Nephron progenitor cell (in vitro differentiated cells): ENCODE measurements at places on chromosomes 7 and 10.
A peak's percentile ranks its signal among the peaks of the same experiment; 100 is the strongest.

DNA sequence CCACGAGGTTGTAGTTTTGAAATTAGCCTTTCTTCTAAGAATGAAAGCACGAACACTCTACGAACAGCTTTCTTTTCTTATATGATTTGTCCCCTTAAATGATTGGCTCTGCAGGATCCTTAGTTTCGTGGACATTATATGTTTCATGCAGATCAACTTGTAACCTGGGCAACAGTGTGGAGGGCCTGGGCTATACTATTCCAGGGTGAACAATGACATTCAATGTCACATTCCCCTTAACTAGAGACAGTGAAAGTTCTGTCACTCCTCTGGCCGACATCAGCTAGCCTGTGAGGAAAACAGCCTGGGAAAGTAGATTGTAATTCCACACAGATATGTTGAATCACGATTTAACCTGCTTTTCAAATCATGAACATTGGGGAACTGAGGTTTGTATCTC, 23.4 kb downstream of the TAS2R16 start:
- H3K4me1 ChIP-seq = no peaks in the 10 kb centered on the region
- no peak overlapping the region for H3K4me3 ChIP-seq

- H3K4me1 ChIP-seq = peaks cover 79% of the 10 kb centered on the region
- H3K27me3 ChIP-seq = no peaks in the 10 kb centered on the region
- peak; percentile 48 for DNase-seq
- H3K27ac ChIP-seq = no peak overlapping the region
- H3K36me3 ChIP-seq = no peaks in the 10 kb centered on the region
Measured at GRCh38 chr7:2882111-2882510, 38.0 kb upstream of the GNA12 start.

- H3K27ac ChIP-seq = no peak overlapping the region
- peaks cover 77% of the 10 kb centered on the region for H3K36me3 ChIP-seq
- no peak for DNase-seq
- H3K4me3 ChIP-seq = peak overlapping the region; percentile 98
- peaks cover 54% of the 10 kb centered on the region for H3K4me1 ChIP-seq
- H3K27me3 ChIP-seq = peaks cover 5% of the 10 kb centered on the region
Measured at GRCh38 chr10:132328738-132329137, 3.3 kb upstream of the LRRC27 start.

DNA sequence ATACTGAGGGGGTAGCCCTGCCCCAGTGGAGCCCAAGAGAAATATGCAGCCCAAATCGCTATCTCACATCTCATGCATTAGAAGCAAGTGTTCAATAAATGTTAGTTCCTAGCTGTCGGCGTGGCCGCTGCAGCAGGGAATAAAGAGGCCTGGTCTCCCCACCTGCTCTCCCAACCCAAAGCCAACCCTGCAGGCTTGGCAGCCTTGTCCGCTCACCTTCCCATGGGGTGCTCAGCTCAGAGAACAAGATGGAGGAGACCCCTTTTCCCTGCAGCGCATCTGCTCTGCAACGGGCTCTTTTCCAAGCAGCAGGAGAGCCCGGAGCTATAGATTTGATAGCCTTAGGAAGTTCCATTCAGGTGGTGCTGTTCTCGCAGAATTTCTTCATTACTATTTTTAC, 12.0 kb upstream of the DOCK1 start:
- no peaks in the 10 kb centered on the region for H3K4me1 ChIP-seq
- no peak overlapping the region for H3K27ac ChIP-seq
- no peak for DNase-seq
- H3K4me3 ChIP-seq = no peak overlapping the region
- H3K36me3 ChIP-seq = peaks cover 6% of the 10 kb centered on the region
- peaks cover 2% of the 10 kb centered on the region for H3K27me3 ChIP-seq

GRCh38 chr7:141209454-141209853, 135.6 kb downstream of the TMEM178B start:
- no peaks in the 10 kb centered on the region for H3K36me3 ChIP-seq
- H3K27ac ChIP-seq = peak overlapping the region; percentile 29
- H3K4me3 ChIP-seq = no peak overlapping the region
- peaks cover 50% of the 10 kb centered on the region for H3K27me3 ChIP-seq

DNA sequence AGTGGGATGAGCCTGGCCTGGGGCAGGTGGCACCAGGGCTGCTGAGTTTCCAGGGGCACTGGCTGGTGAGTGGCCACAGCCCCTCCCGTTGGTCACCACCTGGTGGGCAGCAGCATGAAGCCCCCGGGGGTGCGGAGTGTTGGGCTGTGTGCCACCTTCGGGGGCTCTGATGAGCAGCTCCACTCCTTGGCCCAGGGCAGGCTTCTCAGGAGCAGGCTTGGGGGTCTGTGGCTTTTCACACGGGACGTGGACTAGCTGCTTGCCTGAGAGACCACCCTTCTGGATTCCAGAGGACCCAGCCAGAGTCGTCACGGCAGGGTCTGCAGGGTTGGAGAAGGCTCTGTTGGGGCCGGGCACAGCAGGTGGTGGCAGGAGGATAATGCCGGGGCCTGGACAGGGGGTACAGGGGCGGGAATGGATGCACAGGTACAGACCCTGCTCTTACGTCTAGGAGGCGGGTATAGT, 193.1 kb downstream of the ADARB2 start:
- no peaks in the 10 kb centered on the region for H3K36me3 ChIP-seq
- H3K4me3 ChIP-seq = no peak overlapping the region

DNA sequence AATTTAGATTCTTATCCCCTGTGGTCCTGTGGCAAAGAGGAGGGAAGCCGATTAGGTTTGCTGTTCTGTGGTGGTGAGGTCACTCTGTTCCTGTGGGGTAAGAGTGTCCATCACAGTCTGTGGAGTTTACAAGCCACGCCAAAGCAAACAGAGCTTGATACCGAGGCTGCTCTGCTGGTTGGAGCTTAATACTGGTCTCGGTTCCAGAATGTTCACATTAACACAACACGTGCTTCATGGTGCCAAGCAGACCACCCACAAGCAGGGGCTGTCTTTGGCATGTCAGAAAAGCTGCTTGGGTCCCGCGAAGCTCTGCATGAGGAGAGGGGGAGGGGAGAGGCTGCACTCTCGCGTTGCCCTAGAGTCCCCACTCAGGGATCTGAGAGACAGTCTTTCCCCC, 47.5 kb downstream of the DNAJB6 start:
- H3K27me3 ChIP-seq = no peaks in the 10 kb centered on the region
- peaks cover 10% of the 10 kb centered on the region for H3K4me1 ChIP-seq
- peaks cover 75% of the 10 kb centered on the region for H3K36me3 ChIP-seq
- H3K4me3 ChIP-seq = no peak overlapping the region

DNA sequence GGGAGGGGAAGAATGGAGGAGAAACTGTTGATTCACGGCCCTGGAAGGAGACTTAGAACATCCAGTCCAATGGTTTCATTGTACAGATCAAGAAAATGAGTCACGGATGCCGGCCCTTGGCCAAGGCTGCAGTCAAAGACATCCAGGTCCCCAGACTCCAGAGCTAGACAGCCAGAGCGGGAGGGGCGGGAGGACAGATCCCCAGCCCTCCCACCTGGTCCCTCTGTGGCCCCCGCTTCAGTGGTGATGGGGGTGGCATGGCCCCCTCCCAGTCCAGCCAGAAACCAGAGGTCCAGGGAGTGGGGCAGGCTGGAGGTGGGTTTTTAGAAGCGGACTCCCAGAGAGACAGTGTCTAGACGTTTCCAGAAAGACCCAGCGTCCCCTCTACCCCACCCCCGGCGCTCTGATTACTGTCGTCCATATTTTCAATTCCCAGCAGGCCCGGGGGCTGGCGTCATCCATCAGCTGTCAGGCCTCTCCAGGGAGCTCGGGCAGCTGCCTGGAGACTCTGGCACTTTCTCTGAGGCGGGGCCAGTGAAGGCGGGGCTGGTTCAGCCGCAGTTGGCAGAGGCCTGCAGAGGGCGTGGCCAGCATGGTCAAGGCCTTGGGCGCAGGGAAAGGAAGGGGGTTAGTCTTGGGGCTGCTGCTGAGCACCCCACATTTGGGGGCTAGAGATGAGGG, 8.0 kb upstream of the HSPB1 start:
- H3K4me3 ChIP-seq = no peak overlapping the region
- peak; percentile 79 for DNase-seq

- H3K4me3 ChIP-seq = no peak overlapping the region
- no peaks in the 10 kb centered on the region for H3K4me1 ChIP-seq
- no peaks in the 10 kb centered on the region for H3K27me3 ChIP-seq
- H3K27ac ChIP-seq = no peak overlapping the region
- no peak for DNase-seq
Measured at GRCh38 chr7:17651863-17652385, 288.4 kb downstream of the SNX13 start.

DNA sequence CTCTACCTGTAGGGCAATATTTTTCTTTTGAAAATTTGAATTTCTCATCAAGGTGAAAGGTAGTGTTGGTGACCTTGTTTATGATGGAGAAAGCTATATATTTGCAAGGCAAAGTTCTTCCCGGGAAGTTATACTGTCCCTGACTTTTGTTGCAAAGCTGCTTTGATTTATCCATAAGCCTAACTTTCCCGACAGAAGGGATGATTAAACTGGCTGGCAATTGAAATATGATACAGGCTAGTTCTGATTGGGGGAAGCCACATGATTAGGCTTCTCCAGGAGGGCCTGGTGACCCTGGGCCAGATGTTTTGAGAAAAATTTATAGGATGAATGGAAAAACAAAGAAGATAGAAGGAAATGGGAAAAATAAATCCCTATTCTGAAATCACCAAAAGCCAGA, 215.5 kb downstream of the ACTR3B start:
- no peak overlapping the region for H3K27ac ChIP-seq
- peaks cover 8% of the 10 kb centered on the region for H3K36me3 ChIP-seq
- DNase-seq = no peak
- H3K27me3 ChIP-seq = peaks cover 8% of the 10 kb centered on the region

- H3K4me1 ChIP-seq = peaks cover 21% of the 10 kb centered on the region
- DNase-seq = no peak
- peak overlapping the region; percentile 56 for H3K4me3 ChIP-seq
- H3K27ac ChIP-seq = no peak overlapping the region
- H3K27me3 ChIP-seq = no peaks in the 10 kb centered on the region
- H3K36me3 ChIP-seq = peaks cover 11% of the 10 kb centered on the region
Measured at GRCh38 chr7:100865372-100865911, 1.7 kb upstream of the TRIP6 start.

GRCh38 chr7:6576024-6576866, 1.0 kb upstream of the ZDHHC4 start:
- peaks cover 24% of the 10 kb centered on the region for H3K36me3 ChIP-seq
- no peak for DNase-seq
- H3K4me1 ChIP-seq = peaks cover 31% of the 10 kb centered on the region
- H3K4me3 ChIP-seq = peak overlapping the region; percentile 73
- H3K27ac ChIP-seq = no peak overlapping the region
- H3K27me3 ChIP-seq = peaks cover 19% of the 10 kb centered on the region

- peaks cover 11% of the 10 kb centered on the region for H3K27me3 ChIP-seq
- H3K4me1 ChIP-seq = no peaks in the 10 kb centered on the region
- H3K36me3 ChIP-seq = no peaks in the 10 kb centered on the region
- no peak overlapping the region for H3K27ac ChIP-seq
- DNase-seq = no peak
Measured at GRCh38 chr10:26430641-26431163, 7.4 kb upstream of the APBB1IP start.

DNA sequence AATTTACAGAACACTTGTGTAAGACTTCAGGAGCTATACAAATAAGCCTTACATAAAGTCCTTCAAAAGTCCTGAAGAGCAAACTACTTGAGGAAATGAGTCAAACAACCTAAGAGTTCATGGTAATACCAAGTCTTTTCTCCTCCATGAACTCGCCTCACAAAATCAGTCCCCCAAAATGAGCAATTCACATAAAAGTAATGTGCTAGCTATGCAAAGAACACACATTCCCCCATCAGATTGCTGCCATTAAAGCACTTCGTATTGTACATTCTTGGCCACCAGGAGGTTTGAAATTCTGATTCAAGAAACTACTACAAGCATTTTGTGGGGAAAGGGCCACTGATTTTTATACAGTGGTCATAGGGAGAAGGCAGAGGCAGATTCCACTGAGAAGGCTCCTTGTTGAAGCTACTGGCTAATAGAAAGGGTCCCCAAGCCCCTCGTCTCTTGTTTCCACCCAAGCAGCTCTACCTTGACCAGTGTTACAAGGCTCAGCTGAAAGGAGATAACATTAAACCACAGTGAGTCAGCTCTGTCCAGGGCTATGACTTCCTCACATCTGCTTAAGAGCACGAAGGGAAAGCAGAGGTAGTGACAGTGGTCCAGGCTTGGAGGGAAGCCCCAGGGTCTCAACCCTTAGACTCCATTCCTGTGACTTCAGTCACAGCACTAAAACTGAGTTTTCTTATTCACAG, 115.2 kb upstream of the CDK1 start:
- no peaks in the 10 kb centered on the region for H3K36me3 ChIP-seq
- H3K27ac ChIP-seq = no peak overlapping the region
- no peak overlapping the region for H3K4me3 ChIP-seq
- peaks cover 12% of the 10 kb centered on the region for H3K4me1 ChIP-seq
- DNase-seq = no peak
- no peaks in the 10 kb centered on the region for H3K27me3 ChIP-seq

DNA sequence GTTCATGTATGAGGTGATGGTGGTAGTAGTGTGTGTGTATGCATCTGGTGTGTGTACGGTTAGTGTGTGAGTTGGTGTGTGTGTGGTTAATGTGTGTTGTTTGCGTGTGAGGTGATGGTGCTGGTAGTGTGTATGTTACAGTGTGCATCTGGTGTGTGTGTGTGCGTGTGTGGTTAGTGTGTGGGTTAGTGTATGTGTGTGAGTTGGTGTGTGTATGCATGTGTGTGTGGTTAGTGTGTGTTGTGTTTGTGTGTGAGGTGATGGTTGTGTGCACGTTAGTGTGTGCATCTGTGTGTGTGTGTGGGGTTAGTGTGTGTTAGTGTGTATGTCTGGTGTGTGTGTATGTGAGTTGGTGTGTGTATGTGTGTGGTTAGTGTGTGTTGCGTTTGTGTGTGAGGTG, 153.0 kb downstream of the ACTR3B start:
- no peak for DNase-seq
- H3K4me3 ChIP-seq = no peak overlapping the region
- peaks cover 25% of the 10 kb centered on the region for H3K4me1 ChIP-seq
- H3K27ac ChIP-seq = no peak overlapping the region
- no peaks in the 10 kb centered on the region for H3K36me3 ChIP-seq

DNA sequence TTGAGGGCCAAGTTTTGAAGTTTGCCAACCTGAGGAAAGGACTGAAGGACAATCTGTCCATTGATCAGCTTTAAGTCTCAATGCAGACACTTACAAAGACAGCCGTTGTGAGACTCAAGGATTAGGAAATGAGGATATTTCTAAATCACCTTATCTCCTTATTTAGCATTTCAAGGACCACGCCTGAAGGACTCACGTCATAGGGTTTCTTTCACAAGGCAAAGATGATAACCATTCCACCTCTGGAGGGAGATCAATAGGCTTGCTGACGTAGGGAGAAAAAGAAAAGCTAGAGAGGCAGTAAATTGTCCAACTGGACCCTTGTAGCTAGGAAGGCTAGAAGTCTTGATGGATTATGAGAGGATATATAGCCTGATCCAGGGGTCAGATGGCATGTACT, 3.3 kb upstream of the ASB4 start:
- H3K27ac ChIP-seq = no peak overlapping the region
- H3K4me3 ChIP-seq = no peak overlapping the region
- no peak for DNase-seq
- H3K36me3 ChIP-seq = peaks cover 5% of the 10 kb centered on the region
- H3K4me1 ChIP-seq = peaks cover 66% of the 10 kb centered on the region

- H3K27me3 ChIP-seq = peaks cover 2% of the 10 kb centered on the region
- H3K36me3 ChIP-seq = no peaks in the 10 kb centered on the region
- no peak for DNase-seq
- no peak overlapping the region for H3K4me3 ChIP-seq
Measured at GRCh38 chr7:85386460-85386859, 199.6 kb upstream of the SEMA3D start.
